Immature natural killer cell (primary cell): ENCODE measurements at places on chromosomes 1 and 21.

DNA sequence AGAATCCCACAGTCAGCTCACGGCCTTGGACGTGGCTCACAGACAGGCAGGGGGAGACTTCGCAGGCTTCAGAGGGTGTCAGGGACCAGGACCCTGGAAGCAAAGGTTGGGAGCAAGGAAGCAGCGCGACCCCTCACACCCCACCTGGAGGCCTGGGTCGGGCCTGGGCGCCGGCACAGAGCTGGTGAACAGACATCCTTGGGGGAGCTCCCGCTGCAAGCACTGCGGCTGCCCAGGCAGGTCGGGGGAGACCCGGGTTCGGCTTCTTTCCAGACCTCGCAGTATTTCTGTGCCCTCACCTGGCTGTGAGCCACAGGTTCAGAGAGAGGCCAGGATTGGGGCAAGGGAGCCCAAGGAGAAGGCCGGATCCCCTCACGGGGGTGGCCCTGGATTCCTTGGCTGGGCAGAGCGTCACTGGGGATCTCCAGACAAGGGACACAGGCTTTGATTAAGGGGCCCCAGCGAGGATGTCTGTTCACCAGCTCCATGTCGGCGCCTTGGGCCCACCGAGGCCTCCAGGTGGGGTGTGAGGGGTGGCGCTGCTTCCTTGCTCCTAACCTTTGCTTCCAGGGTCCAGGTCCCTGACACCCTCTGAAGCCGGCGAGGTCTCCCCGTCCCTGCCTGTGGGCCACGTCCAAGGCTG, 37.9 kb upstream of the TSPEAR start:
- DNase-seq, result no peak

GRCh38 chr1:180951186-180951745, 38.6 kb downstream of the KIAA1614 start:
- no peak for DNase-seq

- DNase-seq, result no peak
These were observed 38.3 kb downstream of the CEP170 start for GRCh38 chr1:243216741-243217140.

GRCh38 chr1:18805925-18806849, 53.3 kb downstream of the TAS1R2 start:
- DNase-seq, result no peak

- DNase-seq, result no peak
These were observed 1.7 kb downstream of the SLC19A1 start for GRCh38 chr21:45540601-45540970.

DNA sequence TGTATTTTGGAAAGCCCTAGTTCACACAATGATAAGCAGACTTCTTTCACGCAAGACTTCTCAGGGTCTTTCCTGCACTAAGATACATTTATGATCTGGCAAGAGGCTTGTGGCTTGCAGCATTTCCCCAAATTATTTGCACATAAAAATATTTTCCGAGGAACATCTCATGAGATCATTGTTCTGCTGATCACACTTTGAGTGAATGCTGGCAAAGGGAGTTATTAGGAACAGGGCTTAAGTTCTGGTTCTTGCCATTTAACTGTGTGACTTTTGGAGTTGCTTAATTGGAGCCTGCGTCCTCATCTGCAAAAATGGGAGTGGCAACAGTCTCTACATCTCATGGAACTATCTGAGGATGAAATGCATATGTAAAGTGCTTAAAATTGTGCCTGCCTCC, 50.2 kb downstream of the GADD45A start:
- DNase-seq, result no peak

DNA sequence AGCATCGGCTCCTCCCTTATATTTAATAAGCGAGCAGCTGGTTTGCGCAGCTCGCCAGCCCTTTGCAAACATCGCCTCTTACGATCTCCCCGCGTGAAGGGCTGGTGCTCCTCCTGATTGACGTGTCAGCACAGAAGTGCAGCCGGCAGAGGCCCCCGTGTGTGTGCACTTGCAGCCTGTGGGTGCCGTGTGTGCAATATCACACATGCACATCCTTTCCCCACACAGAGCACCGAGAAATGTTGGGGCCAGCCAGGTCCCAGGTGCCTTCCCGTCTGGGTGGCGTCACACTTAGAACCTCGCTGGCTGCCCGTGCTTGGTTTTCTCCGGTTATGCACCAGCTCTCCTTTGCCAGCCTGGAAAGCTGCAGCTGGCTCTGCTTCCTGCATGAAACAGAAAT, 126.6 kb upstream of the AJAP1 start:
- DNase-seq, result no peak

- no peak for DNase-seq
These were observed 60.8 kb downstream of the SLC37A1 start for GRCh38 chr21:42574234-42575027.

DNA sequence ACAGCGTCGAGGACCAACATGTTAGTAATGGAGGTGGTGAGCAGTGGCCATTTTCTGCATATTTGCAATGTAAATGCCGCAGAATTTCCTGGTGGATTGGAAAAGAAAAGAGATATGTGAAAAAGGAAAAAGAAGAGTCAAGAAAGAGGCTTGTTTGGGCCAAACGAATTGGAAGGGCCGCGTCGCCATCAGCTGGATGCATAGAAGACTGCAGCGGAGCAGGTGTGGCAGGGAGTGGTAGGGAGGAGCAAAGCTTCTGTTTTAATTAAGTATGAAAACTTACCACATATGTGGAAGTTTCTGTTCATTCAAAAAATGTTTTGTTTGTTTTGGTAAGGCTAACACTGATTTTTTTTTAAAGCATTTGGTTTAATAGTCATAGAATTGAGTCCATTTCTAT, 690.7 kb downstream of the NCAM2 start:
- DNase-seq, result no peak

DNA sequence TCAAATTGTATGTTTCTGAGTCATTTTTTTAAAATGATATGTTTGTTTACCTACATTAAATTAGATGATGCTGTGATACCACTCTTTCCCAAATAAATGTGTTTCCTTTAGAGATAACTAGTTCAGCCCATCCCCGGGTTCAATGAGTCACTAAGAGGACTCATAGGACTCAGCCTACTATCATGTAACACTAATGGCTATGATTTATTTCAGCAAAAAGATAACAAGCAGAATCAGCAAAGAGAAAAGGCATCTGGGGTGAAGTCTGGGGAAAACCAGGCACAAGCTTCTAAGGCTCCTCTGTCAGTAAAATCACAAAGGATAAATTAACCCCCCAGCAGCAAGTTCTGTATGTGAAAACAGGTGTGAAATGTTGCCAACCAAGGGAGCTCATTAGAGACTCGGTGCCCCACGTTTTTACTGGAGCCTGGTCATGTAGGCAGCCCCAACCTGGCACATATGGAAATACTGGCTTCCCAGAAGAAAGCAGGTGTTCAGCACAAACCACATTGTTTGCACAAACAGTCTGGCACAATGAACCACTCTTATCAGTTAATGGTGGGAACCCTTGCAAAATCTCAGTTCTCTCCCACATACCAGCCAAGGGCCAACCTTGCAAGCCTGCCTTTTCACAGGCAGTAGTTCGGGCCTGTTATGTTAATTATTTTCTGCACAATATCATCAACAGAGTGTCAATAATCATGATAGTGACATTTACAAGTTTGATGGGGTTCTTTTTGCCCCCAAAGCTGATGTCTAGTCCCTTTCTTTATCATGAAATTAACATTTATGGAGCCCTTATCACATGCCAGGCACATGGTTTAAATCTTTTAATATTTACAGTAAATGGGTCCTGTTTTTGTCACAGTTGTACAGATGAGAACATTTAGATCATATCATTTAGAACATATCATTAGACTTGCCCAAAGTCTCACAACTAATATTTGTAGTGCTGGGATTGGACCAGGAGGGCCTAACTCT, 23.1 kb upstream of the CNN3 start:
- no peak for DNase-seq

- DNase-seq, result no peak
These were observed 37.5 kb upstream of the LAMC2 start for GRCh38 chr1:183148599-183148998.

DNA sequence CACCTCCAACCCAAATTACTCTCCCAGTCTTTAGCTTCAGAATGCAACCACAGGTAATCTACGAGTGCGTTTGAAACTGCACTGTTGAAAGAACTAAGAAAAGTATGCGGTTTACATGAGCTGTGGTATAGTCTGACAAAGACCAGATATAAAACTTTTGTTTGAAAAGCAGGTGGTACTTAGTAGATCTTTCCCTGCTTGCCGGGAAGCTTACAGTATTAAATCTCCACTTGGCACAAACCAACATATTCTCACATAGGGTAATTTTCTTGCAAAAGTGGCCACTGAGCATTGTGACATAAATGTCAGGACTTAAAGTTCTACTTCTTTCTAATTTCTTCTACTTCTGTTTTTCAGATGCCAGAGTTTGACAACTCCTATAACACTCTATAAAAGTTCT, 8.4 kb downstream of the RGS2 start:
- no peak for DNase-seq

- DNase-seq, result no peak
These were observed 36.7 kb upstream of the WASF2 start for GRCh38 chr1:27526569-27527222.

- no peak for DNase-seq
These were observed 655.0 kb downstream of the RWDD3 start for GRCh38 chr1:95888941-95889390.

DNA sequence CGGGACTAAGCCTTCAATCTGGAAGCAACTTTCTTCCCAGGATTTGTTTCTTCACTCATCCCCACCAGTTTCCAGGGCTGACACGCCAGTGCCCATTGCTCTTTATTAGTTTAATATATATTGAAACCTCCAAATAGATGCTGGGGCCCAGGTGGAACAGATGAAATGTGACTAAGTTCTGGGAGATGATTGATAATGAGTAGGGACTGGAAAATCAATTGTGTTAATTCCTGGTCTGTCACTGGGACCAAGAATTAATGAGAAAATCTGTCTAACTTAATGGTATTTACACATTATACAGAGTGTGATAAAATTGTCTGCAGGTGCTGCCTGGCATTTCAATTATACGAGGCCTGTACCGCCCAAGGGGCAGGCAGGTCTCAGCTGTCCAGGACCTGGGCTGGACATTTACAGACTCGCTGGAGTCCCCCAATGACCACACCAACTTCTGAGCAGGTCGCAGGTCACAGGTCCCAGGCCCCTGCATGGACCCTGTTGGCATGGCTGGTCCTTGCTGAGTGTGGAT, 35.8 kb downstream of the UBIAD1 start:
- no peak for DNase-seq

DNA sequence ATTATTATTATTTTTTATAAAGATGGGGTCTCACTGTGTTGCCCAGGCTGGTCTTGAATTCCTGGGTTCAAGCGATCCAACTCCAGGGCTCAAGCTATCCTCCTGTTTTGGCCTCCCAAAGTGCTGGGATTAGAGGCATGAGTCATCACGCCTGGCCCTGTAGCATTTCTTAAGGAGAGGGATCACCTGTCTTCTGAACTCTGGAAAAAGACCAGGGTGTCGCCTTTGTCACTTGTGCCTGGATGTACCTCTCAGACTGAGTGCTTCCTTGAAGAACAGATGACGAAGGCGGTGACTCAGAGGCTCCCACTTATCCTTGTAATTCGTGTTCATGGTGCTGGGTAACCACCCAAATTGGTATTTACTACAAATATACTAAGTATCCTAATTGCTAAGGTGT, 2.4 kb upstream of the CGN start:
- DNase-seq, result no peak

DNA sequence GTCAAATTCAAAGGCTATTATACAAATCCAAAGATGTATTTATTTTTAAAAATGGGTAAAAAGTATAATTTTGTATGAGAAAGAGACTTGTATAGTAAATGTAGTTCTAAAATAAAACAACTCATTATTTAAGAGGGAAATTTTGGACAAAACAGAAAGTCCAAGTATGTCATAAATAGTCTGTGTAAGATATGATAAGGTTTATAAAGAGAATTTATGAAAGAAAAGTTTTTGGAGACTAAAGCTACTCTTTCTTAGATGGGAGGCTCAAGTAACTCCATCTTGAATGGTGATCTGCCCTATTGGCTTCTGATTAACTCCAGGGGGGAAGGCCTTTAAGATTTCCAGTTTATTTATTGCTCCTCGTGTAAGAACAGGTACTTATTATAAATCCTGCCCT, 14.7 kb upstream of the OR2T27 start:
- DNase-seq, result no peak

DNA sequence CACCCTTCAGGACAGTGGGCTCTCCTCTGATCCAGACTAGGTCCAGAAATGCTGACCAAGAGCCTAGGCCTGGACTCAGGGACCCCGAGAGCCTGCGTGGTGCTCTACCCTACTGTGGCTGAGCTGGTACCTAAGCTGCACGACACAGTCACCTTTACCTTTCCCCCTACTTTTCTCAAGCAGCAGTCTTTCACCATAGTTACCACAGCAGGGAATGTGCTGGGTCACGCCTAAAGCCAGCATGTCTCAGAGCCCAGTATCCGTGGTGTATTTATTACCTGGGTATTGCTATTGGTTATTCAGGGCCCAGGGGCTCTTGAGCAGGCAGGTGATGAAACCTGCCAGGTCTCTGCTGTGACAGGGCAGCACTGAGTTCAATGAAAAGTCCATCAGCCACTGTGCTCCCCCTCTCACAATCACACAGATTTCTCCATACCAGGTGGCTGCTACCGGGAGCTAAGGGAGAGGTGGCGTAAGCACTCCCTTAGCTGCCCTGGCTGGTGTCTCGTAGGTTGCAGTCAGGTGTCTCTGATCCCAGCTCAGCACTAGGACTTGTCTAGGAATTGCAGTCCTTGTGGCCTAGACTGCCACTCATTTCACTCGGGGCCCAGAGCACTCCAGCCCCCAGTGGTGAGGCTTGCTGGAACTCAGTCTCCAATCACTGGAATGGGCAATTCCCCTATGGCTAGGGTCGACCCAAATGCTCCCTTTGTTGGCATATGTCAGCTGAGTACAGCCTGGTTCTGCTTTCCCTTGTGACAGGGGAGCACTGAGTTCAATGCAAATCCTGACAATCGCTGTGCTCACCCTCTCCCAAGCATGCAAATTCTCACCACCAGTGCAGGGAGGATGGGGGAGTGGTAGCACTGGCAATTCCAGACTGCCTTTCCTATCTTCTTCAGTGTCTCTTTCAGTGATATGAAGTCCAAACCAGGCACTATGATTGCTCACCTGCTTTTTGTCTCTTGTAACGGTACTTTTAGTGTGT, 128.7 kb downstream of the PHTF1 start:
- no peak for DNase-seq

GRCh38 chr1:59686170-59686569, 128.6 kb upstream of the HOOK1 start:
- DNase-seq, result no peak

- no peak for DNase-seq
These were observed 5.9 kb upstream of the BARHL2 start for GRCh38 chr1:90722874-90723589.

- no peak for DNase-seq
These were observed 266.7 kb upstream of the GREM2 start for GRCh38 chr1:240878631-240879030.

DNA sequence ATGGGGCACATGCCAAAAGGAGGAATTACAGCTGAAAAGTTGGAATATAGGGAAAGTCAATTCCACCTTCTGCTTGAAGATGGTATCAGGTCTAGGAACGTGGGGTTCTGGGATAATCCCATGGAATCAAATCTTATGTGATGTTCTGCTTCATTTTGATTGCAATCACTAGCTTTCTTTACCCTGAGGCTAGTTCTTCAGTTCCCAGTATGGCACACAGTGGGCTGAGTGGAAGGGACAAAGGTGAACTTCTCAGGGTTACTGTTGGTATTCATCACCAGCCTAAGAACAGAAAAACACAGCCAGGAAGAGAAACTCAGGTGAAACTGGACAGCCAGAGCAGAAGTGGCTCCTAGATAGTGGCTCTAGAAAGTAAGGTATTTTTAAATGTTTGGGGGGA, 117.8 kb downstream of the TNFSF18 start:
- no peak for DNase-seq

- no peak for DNase-seq
These were observed 121.7 kb downstream of the ADGRL4 start for GRCh38 chr1:78884685-78885452.

GRCh38 chr1:1921901-1922701, 3.0 kb upstream of the TMEM52 start:
- DNase-seq, result no peak
